Cerebellar nuclear complex (tissue), 1 donor: ENCODE measurements at places on chromosomes 3 and 15.

- DNase-seq = no peak
Observed at GRCh38 chr3:189737071-189737470, 105.9 kb downstream of the TP63 start.

DNA sequence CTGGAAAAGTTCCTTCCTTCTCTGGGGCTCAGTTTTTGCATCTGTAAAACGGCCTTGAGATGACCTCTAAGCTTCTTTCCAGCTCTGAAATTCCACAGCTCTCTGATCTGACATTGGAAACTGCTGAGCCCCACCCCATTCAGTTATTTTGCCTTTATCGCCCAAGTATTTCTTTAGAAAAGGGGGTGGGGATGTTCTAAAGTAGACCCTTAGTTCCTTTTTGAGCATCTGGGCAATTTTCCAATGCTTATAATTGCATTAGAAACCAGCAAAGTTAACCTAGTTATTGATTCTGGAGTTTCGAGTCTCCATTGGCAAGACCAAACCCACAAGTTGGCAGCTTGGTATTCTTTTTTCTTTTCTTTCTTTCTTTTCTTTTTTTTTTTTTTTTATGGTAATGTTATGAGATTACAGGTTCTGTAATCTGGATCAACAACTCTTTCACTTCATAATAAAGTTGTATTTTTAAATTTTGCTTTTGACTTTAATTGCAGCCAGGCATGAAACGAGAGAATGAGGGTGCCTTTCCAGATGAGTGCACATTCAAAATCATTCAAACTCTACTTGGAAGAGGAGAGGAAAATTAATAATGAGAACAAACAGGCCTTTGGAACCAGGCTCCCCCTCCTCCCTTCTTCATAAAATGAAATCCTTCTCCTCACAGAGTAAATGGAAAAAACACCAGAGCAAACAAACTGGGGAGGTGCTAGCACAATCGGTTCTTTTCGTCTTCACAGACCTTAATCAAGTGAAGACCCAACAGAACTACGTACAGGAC lies 76.8 kb upstream of the LRIG1 start:
- no peak for DNase-seq

GRCh38 chr3:32937331-32937730 lies 14.1 kb upstream of the CCR4 start:
- DNase-seq = no peak

DNA sequence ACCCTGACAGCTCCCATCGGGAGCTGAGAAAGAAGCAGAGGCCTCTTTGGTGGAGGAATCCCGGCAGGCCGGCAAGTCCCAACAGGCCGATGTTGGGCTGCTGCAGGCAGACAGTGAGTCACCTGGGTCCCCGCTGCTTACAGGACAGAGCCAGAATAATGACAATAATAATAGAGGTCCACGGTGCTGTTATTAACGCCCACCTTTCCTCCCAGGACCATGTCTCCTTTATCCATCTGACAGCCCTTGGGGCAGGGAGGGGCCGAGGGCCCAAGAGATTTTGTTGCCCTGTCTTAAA lies 29.3 kb upstream of the MAGEF1 start:
- DNase-seq = no peak

DNA sequence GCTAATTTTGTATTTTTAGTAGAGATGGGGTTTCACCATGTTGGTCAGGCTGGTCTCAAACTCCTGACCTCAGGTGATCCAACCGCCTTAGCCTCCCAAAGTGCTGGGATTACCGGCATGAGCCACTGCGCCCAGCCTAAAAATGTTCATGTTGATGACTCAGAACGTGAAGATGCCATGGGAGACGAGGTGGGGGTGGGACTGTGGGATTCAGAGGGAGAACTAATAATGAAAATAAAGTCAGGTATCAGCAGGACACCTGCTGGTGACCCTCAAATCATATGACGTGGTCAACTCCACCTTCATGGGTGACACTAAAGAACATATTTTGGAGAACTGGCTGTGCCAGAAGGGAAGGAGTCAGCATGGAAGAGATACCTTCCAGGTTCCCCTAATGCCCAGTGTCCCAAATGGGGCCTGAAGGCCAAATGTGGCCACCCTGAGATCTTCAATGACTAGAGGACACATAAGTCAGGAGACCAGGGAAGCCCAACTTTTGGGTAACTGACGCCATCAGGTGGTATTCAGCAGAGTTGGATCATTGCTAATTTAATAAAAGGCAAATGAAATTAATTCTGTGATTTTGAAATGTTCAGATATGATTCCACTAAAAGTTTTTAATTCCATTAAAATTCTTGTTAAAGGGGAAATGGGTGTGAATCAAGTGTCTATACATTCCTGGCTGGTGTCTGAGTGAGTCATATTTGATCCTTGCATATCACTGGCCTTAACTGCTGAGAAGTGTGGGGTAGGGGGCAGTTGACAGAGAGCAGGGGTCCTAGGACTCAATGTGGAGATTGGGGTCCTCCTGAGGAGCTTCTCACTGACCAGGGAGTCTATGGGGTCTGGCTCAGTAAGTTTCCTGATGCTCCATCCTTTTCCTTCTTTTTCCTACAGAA lies 88.6 kb upstream of the GSK3B start:
- no peak for DNase-seq

- no peak for DNase-seq
Observed at GRCh38 chr3:48118322-48118721, 69.9 kb downstream of the CDC25A start.

DNA sequence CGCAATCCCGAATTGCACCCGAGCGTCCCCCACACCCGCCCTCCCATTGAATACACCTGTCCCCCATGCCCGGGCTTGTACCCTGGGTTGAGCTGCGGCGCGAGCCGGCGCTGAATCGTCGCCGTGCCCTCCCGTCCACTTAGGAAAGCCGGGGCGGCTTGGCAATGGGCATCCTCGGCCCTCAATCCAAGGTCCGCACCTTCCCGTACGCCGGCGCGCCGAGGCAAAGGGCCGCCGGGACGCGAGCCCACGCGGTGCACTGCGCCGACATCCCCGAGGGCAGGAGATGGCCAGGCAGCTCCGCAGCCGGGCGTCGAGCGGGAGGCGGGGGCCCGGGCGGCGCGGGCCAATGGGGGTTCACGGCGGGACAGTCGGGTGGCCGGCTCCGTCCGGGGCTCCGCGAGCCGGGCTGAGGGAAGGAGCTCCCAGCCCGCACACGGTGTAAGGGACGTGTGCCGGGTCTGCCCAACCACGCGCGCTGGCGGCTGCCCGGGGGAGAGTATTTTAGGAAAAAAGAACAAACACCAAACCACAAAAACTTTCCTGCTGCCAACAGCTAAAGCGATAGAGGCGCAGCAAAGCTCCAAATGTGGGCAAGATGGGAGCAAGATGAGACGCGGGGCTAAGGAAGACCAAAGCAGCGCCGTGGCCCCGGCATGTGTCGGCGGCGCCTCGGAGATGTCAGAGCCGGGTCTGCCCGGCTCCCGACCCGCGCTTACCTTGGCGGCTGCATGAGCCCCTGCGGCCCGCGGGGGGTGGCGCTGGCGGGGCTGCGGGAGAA lies 621 bp downstream of the RGMA start:
- DNase-seq = no peak

- no peak for DNase-seq
Observed at GRCh38 chr15:35671197-35671596, 125.2 kb upstream of the DPH6 start.

DNA sequence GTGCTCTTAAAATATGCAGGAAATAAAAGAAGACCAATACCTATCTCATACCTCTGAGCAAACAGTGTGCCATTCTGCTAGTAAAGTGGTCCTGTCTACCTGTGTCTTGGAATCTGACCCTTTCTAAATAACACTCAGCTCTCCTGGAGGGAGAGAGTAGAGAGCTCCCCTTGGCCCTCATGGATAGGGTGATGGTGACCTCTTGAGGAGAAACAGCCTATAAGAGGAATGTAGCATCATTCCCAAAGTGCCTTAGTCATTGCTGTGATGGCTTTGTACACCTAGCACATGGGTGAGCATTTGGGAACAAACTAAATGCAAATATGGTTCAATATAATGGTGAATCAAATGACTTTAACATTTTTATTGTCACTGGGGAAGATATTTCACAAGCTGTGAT lies 10.0 kb downstream of the SNTN start:
- no peak for DNase-seq

GRCh38 chr15:69722924-69723323 lies 270.3 kb downstream of the RPLP1 start:
- no peak for DNase-seq

DNA sequence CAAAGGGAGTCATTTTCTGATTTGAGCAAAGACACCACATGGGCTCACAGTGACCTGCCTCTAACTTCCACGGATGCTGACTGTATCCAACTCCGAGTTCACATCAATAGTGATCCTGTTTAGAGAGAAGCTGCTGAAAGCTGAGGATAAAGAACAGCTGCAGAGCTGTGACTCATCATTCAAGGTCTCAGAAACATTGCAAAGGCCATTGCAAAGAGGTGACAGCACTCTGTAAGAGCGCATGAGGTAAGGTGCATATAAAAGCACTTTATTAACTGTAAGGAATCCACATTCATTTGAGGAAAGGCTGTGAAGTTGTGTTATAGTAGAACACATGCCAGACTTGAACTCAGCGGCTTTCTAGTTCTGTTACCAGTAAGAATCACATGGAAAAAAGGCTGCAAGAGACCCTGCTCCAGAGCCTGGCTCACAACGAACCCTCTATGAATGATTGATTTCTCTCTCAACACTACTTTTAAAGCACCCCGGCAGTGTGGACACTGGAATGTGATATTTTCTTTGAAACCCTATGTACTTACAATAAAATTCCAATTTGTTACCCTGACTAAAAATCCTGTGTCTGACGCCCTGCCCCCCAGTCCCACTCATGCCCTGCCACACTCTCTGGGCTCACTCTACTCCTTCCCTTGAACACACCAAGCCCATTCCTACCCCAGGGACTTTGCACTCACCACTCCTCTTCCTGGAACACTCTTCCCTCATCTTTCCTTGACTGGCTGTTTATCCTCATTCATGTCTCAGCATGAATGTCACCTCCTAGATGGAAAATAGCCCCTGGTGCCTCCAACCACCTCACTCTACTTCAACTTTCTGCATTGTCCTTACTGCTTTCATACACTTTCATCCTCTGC lies 111.2 kb downstream of the LSM3 start:
- no peak for DNase-seq

DNA sequence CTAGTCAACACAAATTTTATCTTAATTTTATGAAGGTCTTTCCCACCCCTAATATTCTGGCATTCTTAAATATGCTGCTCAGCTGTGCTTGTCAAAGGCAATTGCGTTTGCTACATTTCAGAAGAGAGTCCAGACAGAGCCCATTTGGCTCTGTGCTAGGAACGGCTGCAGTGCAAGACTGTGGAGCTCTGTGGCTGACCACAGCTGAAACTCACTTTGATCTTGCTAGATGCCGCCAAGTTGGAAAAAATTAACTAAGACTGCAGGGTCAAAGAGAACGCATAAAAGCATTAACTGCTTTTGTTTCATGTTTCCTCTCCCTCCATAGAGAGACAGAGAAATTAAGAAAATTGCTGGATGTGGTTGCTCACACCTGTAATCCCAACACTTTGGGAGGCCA lies 7.6 kb upstream of the PPP1R2 start:
- DNase-seq = no peak

- no peak for DNase-seq
Observed at GRCh38 chr3:172134352-172134751, 95.0 kb downstream of the FNDC3B start.

- no peak for DNase-seq
Observed at GRCh38 chr3:52004163-52004787, 8.6 kb upstream of the RPL29 start.

DNA sequence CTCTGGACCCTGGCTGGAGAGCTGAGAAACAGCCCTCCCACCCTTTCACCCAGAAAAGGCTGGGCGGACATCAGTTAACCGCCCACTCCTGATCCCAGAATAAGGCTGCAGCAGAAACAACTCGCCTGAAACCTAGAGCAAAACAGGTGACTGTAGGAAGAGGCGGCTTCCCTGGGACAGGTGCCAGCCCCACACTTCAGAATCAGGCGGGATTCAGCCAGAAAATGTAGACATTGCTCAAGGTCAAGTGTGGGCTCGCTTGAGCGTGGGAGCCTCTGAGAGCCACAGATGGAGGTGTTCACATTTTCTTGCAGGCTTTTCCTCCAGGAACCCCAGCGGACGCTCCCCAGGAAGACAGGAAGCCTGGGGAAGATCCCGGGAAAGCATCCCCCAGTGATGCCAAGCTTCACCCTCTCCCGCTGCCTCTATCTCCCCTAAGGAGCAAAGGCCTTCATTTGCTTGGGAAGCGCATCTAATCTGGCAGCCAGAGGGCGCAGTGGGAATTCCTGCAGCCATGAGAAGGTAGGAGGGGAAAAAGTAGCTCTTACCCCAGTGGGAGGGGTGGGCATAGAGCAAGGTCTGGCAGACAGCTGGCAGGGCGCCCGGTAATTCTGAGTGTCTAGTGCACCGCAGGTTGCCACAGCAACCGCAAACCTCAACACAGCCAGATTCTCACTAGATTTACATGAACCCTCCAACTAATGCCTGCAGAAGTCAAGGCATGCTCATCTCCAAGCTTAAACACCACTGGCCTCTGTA lies 77.7 kb downstream of the OCA2 start:
- no peak for DNase-seq

- no peak for DNase-seq
Observed at GRCh38 chr3:71160785-71161546, 422.6 kb downstream of the FOXP1 start.

DNA sequence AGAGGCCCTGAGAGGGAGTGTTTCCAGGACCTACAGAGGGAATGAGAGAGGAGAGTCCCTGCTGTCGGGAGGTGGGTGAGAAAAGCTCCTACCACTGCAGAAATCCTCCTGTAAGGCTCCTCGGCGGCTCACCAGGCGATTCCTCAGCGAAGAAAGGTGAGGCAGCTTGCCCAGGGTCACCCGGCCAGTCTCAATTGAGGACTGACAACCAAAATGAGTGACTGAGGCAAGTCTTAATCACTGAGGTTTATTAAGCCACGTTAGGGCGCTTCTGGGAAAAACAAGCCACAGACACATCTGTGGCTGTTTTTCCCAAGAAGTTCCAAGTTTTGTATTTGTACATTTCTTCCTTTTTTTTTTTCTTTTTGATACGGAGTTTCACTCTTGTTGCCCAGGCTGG lies 48.5 kb downstream of the ZDHHC19 start:
- no peak for DNase-seq

- DNase-seq = no peak
Observed at GRCh38 chr3:174337227-174337626, 521.9 kb upstream of the NAALADL2 start.

GRCh38 chr15:28265334-28266019 lies 56.5 kb downstream of the HERC2 start:
- no peak for DNase-seq

DNA sequence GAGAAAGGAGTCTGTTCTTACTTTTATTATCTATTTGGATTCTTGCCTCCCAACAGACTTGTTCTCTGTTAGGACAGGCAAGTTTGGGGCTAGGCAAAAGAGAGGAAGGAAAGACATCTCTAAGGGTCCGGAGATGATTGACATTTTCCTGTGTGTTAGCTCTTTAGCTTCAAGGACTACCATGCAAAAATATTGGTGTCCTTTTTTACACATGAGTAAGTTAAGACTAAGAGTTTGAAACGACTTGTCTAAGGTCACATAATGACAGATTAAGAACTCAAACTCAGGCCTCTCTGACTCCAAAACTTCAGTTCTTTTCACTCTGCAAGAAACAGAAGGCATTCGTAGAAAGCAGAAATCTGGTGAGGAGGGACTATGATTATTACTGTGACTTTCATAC lies 5.9 kb downstream of the LMCD1 start:
- DNase-seq = no peak
